Activated CD4-positive, alpha-beta T cell treated with anti-CD3 and anti-CD28 coated beads, Interleukin-2, amount 10 ng/mL, durations not matched to agents 7 days and 5 days (primary cell): ENCODE measurements at places on chromosomes 1 and 21.
A peak's percentile ranks its signal among the peaks of the same experiment; 100 is the strongest.

DNA sequence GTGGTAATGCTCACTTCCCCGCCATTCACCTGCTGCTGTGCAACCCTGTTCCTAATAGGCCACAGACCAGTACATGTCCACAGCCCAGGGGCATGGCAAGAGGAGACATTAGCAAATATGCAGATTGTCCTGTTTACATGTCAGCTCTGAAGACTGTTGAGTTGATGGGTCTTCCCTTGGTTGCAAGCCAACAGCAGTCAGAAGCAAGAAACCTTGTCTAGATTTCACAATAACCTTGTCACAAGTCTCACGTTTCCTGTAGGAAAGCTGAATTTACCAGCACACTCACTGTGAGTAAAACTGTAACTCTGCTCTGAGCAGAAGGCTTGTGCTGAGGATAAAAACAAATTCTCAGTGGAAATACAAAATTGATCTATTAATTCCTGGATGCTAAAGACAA, 195.1 kb downstream of the HLX start:
- no peak for DNase-seq

GRCh38 chr1:4170548-4171340, 270.7 kb upstream of the C1orf174 start:
- no peak for DNase-seq

DNA sequence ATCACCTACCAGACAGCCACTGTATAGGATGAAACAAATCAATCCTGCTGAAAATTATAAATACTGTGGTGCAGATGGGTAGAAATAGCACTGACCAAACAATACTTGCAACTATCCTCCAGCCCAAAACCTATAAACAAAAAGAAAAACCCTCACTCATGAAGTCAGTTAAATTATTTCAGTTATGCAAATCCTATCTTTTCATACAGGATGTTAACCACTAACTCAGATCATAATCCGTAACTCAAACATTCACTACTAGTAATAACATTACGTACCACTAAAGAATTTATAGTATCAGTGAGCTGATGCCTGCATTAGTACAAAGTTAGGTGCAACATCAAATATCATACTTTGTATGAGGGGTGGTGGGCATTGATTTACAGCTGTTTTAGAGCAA, 2.6 kb downstream of the NDC1 start:
- no peak for DNase-seq

- no peak for DNase-seq
These were observed 98.8 kb downstream of the MTR start for GRCh38 chr1:236893626-236894545.

DNA sequence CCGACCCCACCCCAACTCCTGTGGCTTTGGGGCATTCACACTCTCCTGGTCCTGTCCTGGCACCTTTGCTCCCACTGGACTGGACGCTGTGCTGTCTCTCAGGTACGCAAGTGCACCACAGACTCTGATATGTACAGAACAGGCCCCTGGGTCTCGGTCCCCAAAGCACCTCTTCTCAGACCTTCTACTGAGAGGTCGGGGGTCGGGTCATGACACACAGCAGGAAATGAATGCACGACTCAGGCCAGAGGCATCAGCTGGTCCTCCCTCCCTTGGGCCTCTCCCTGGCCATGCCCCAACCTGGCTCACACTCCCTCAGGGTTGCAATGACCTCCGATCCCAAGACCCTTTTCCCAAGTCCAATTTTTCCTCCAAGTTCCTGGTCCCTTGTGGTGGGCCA, 1.8 kb upstream of the KRTAP10-12 start:
- DNase-seq, result peak; percentile 3

DNA sequence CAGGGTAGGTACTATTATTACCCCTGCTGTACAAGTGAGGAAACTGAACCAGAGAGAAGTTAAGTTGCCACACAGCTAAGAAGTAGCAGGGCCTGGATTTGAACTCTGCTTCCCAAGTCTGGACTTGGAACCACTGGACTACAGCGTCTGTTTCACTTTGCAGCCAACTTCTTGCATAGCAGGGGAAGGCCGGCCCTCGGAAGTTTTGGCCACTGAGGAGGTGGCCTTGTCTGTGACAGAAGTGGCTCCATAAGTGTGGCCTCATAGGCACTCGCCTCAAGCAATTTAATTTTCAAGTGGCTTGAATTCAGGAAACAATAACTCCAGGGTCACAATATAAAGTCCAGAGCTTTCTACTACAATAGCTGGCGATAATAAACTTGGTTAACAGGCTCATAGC, 41.4 kb downstream of the PLEKHA6 start:
- DNase-seq, result no peak
